ENCODE measurements at places on chromosomes 7 and 10. TPM values are rescaled to one million over a fixed set of nuclear protein-coding genes. Genes with fewer than 3 reads are reported as not detected.

NME8 gene
- 0.44 TPM for total RNA-seq

PRRT4 gene
- not detected for total RNA-seq

HOXA4 gene
- total RNA-seq: 11.2 TPM

DNA sequence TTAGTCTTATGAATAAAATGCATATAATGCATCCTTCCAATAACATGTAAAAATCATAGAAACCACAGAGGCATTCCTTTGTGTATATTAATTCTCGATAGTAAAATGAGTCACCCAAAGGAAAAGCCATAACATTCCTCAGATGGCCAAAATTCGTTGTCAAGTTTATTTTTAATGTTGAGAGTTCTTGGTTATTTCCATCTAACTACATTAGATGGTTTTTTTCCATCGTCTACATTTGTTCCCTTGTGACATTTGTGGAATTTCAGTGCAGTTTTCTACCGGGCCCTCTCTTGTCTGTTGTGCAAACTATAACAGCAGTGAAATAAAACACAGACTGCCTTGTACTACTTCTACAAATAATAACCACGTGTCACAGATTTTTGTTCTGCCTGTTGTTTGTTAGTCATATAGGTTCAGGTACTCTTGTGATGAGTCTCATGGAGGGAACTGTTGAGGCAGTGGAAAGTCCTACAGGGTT, 54.7 kb upstream of the CCAR1 start:
- no peak for DNase-seq

MKX gene
- 1.3 TPM for total RNA-seq
